ENCODE measurements at places on chromosomes 7 and 10.

DNA sequence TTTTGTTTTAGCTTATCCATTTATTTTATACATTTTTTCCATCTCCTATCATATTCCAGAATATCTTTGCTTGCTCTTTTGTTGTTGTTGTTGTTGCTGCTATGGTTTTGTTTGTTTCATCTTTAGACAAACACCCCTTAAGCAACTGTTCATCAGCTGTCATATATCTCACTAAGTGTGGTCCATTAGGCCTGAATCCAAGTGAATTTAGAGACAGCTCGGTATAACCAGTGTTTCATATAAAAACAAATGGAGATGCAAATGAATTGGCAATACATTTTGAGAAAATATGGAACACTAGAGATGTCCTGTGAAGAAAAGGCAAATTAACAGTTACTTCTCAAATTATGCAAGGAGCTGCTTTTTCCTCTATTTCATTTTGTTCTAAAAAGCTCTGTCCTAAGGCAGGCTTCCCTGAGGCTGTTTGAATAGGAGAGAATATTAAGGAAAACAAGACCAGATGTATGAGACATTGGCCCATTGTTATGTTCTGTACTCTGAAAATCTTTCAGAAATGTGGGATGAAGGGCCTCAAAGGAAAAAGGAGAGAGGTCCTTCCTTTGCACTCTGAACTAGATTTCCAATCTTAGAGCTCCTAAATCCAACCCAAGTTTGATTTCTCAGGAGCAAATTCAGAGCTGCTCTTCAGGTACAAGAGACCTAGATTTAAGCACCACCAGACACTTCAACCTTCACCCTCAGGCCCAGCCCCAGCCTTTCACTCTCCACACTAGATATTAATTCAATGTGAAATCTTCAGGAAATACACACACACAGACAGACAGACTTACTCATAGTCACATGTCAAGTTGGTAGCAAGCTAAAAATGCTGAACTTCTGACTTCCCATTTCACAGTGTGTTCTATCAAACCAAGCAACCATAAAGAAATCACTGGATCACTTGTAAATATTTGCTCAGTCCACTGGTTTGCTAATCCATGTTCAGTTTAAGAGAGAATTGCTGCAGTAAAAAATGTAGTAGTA is 5.4 kb downstream of the TFEC start:
- no peak for DNase-seq

GRCh38 chr10:78197628-78198272 is 164.1 kb downstream of the RPS24 start:
- no peak for DNase-seq

DNA sequence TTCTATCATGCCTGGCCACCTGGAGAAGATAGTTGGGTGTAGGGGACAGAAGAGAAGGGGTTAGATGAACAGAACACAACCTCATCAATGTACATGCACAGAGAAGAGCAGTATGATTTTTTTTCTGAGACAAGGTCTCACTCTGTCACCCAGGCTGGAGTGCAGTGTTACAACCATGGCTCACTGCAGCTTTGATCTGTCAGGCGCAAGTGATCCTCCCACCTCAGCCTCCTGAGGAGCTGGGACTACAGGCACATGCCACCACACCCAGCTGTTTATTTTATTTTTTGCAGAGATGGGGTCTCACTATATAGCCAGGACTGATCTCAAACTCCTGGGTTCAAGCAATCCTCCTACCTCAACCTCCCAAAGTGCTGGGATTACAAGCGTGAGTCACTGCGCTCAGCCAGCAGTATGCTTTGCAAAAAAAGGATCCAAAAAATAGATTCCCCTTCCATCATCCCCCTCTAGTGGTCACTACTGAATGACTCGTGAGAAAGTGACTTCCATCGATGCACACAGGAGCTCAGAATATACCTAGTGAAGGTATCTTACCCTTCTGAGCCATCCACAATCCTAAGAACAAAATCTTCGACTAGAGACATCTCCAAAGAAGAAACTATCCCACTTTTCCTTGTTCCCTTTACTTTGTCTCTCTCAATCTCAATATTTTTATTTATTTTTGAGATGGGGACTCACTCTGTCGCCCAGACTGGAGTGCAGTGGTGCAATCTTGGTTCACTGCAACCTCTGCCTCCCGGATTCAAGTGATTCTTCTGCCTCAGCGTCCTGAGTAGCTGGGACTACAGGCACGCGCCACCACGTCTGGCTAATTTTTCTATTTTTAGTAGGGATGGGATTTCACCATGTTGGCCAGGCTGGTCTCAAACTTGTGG is 21.0 kb downstream of the ZCWPW1 start:
- no peak for DNase-seq

DNA sequence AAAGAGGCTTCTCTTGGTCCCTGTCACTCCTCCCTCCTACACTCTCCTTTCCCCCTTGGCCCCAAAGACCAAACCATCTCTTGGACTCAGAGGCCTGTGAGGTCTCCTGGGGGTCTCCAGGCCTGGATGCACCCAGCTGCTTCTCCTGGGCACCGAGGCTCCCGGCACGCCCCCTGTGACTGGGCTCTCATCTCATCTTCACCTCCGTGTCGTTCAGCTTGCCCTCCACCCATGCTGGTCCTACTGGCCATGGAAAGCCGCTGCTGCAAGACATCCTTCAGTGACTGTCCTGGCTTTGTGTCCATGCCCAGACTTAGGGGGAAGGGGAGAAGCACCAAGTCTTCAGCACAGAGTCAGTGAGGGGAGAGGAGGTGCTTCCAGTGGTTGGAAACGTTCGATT is 141.4 kb upstream of the RET start:
- DNase-seq: no peak

- DNase-seq: no peak
Observed at GRCh38 chr7:30206491-30206890, 71.7 kb downstream of the MTURN start.

DNA sequence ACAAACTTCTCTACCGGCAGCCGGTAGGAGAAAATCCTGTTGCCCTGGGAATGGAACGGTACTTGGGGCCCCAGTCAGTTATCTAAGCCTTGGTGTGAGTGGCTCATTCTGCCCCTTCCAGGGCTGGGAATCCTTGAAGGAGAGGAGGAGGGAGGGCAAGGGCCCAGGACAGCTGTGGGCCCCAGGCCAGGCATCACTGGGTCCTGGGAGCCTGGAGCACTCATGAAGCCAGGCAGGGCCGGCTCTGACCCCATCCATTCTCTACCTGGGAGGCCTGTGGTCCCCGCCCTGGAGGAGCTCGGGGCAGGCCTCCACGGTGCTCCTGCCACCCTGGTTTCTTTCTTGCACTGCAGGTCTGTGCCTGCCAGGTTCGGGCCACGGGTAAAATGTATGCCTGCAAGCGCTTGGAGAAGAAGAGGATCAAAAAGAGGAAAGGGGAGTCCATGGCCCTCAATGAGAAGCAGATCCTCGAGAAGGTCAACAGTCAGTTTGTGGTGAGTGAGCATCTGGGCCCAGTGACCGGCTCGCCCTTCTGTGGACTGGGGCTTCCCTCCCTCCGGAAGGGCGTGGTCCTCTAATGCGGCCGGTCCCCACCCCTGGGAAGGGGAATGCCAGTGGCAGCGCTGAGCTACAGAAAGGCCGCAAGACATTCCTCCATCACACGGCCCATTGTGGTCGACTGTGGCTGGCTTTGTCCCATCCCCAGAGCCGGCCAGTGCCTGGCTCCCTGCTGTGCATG is 111.3 kb downstream of the RGS10 start:
- no peak for DNase-seq

All from stimulated activated CD8-positive, alpha-beta memory T cell treated with anti-CD3 and anti-CD28 coated beads, Interleukin-7, amount 100 ng/mL, for 24 hours (primary cell).